ENCODE measurements at places on chromosomes 6 and 20.

DNA sequence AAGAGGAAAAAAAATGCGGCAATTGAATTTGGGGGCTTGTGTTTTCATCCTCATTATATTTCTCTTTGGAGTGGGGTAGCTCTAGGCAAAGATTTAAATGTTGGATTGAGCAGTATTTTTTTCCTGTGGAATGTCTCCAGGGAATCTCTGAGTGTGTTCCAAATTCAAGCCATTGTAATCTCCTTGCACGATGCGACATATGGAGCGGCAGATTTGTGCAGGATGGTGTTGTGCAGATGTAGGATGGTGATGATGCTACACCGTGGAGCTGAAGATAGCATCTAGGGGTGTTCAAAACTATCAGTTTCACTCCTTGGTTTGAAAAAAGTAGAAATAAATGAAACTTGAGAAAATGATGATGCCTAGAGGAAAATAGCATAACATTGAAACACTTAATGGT lies 777.5 kb upstream of the EPHA7 start:
- no peak for DNase-seq

DNA sequence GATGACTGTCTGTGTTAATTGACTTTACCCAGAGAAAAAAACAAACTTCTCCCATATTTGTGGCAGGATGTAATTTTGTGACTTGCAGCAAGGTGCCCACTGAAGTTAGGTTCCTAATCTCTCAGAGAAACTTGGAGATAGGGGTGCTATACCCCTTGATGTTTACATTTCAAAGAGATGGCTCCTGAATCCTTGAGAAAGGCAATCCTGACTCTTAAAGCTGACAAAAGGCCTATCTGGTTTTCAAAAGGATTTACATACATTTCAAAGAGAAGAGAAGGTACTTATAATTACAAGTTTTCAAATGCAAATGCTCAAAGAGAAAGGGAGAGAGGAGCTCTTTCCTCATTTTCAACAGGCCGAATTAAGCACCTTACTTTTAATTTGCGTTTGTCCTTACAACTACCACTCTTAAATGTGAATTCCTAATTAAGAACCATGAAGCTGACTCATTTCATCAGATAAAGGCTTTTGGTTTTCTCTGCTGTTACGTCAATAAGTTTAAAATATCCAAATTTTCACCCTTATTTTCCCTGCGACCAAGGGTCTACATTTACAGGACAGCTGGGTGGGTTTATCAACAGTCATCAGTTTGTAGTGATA lies 711.8 kb upstream of the MAP3K7 start:
- DNase-seq, result no peak

DNA sequence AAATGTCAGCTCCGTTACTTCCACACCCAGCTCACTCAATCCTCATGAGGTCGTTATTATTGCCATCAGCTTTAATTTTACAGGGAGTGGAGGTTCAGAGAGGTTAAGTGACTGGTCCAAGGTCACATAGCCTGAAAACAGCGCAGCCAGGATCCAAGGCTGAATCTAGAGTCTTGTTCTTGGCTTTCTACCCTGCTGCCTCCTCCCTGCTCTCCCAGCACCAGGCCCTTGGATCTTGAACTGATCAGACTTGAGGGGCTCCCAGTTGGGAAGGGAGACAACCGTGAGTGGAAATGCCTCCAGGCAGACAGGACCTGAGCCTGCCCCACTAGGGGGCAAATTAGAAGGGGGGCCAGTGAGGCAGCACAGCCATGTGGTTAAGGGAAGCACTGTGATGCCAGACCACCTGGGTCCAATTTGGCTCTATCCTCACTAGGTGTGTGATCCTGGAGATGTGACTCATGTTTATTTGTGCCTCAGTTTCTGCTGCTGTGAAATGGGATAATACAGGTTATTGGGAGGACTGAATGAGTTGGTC lies 135.6 kb upstream of the PTPN1 start:
- no peak for DNase-seq

GRCh38 chr6:13431059-13431656 lies 56.2 kb downstream of the GFOD1 start:
- DNase-seq, result no peak

DNA sequence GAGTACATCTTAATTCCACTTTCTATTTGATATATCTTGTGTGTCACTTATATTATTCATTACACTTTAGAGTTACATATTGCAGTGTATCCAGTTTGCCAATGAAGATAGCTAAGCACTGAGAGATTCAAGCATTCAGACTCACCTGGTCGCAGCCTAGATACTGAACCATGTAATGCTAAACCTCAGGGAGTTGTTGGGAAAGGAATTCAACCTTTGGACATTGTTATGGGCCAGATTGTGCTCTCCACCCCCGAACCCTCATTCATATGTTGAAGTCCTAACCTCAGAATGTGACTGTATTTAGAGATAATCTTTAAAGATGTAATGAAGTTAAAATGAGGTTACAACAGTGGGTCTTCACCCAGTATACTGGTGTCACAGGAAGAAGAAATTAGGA lies 13.8 kb upstream of the KIF16B start:
- DNase-seq, result no peak

GRCh38 chr6:16472349-16473069 lies 234.1 kb downstream of the GMPR start:
- no peak for DNase-seq

- DNase-seq, result no peak
Observed at GRCh38 chr6:140101367-140101766, 726.9 kb upstream of the CITED2 start.

DNA sequence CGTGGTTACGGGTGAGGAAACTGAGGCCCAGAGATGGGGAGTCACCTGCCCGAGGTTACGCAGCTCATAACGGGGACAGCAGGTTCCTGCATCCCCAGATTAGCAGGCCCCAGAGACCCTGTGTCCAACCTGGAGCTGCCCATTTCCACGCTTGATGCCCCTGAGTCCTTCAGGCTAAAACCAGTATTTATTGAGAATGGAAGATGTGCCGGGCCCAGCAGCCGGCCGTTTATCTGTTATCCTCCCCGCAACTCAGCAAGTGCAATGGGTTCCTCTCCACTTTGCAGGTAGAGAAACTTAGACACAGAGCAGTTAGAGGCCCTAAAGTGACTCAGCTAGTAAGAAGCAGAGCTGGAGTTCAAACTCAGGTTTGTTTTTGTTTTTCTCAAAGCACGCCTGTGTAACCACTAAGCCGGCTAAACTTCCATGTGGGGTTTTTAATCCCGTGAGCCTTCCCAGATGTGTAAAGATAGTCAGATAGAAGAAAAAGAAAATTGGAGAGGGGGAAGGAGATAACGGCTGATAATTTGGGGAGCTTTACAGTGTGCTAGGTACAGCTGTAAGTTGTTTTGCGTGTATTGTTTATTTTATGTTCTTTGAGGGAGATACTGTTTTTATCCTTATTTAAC lies 775 bp downstream of the PFDN4 start:
- no peak for DNase-seq

- DNase-seq, result no peak
Observed at GRCh38 chr20:55977690-55978459, 27.4 kb downstream of the CBLN4 start.

GRCh38 chr6:25436760-25437159 lies 157.6 kb downstream of the CARMIL1 start:
- no peak for DNase-seq

DNA sequence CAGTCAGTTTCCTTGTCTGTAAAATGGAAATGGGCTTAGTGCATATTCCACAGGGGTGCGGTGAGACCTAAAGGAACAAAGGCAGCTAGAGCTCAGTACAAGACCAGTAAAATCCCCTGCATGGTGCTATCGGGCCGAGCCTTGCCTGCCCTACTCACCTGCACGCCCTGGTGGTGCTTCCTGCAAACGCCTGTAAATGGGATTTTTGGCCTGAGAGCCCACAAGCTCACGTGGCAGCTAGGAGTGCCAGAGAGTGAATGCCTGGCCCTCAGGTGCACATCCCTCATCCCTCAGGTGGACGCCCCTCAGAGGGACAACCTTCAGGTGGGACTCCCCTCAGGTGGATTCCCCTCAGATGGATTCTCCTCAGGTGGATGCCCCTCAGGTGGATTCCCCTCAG lies 48.0 kb upstream of the VSX1 start:
- no peak for DNase-seq

DNA sequence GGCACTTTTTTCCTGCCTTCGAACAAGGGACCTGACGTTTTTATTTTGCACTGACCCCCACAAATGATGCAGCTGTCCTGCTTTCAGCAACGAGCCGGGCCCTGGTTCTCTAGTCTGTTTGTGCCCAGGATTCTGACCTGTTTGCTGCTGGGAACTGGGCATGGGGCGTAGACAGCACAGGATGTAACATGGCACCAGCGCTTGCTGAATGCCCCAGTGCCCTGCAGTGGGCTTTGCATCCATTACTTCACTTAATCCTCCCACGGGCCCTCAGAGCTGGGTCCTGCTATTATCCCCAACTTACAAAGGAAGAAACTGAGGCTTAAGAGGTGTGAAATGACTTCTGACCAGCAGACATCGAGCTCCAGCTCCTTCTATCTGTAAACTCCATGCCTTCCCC lies 80.4 kb upstream of the PMEPA1 start:
- no peak for DNase-seq

- DNase-seq, result no peak
Observed at GRCh38 chr6:14386668-14387067, 269.1 kb downstream of the CD83 start.

DNA sequence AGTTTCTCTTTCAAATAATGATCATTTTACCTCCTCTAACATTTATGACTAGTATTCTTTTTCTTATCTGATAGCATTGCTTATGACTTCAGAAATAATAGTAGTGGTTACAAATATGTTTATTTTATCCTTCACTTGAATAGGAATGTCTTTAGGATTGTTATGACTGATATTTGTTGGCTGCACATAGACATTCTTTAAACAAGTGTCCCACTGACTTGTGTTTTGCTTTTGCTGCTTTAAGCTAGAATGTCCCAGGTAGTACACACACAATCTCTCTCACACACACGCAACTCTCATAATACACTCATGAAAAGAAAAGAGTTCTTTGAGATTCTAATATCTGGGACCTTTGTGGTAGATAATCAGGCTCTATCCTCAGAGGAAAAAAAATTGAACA lies 21.6 kb downstream of the KIAA1586 start:
- no peak for DNase-seq

GRCh38 chr6:81634155-81634880 lies 118.2 kb downstream of the TENT5A start:
- DNase-seq, result no peak

- no peak for DNase-seq
Observed at GRCh38 chr6:160273196-160273595, 14.6 kb upstream of the SLC22A2 start.

GRCh38 chr20:11686195-11686594 lies 231.5 kb upstream of the BTBD3 start:
- DNase-seq, result no peak

DNA sequence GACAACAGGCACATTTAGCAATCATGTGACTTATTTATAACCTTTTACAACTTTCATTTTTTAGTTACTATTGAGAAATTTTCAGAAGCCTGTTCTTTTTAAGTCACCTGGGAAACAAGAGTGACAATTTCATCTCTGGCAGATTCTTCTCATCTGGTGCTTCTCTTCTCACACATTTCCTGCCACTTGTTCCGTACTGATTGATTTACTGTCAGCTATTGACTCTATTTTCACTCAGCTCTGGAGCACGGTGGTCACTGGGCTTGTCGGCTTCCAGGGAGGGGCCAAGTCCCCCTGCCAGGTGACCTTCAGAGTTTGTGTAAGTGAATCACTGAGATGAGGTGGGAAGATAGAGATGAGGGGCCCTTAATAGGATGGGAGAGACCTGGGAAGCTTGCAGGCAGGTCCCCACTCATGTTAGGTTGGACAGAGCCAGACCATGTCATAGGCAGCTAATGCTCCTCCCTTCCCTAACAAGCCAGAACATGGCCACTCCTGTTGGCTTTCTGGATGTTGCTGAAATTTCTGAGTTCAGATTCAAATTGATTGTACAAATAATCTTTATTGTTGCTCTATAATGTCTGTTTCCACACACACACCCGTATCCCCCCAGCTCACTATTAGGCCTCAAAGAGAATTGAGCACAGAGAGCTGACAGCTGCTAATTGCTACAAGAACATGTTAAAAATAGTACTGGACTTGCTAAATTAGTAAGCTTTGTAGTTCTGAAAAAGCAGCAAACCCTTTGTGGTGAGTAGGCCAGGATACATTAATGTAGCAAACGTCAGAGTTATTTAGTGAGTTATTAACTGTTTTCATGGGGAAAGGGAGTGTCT lies 13.3 kb downstream of the DUSP22 start:
- no peak for DNase-seq

DNA sequence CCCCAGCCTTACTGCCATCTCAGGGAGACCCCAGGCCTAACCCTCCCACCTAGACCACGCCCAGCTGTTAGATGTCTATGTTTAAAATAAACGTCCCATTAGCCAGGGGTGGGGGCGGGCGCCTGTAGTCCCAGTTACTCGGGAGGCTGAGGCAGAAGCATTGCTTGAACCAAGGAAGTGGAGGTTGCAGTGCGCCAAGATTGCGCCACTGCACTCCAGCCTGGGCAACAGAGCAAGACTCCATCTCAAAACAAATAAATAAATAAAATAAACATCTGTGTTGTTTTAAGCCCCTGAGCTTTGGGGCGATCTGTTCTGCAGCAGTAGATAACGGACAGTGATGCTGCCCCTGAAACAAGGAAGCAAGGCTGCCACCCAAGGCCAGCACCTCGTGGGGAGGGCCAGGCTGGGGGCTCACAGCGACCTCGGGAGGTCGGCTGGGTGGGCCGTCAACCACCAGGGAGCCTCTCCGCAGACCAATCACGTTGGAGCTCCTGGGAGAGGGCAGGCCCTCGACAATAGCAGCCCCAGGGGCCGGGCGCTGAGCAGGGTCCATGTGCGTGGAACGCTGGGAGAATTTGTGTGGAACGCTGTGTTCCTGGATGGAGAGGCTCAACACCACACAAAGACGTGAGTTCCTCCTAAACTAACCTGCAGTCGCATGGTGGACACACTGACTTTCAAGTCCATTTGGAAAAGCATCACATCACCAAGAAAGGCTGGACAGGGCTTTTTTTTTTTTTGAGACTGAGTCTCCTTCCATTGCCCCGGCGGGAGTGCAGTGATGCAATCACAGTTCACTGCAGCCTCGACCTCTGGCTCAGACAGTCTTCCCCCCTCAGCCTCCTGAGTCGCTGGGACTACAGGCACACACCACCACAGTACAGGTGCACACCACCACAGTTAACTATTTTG lies 1.0 kb upstream of the HELZ2 start:
- no peak for DNase-seq

DNA sequence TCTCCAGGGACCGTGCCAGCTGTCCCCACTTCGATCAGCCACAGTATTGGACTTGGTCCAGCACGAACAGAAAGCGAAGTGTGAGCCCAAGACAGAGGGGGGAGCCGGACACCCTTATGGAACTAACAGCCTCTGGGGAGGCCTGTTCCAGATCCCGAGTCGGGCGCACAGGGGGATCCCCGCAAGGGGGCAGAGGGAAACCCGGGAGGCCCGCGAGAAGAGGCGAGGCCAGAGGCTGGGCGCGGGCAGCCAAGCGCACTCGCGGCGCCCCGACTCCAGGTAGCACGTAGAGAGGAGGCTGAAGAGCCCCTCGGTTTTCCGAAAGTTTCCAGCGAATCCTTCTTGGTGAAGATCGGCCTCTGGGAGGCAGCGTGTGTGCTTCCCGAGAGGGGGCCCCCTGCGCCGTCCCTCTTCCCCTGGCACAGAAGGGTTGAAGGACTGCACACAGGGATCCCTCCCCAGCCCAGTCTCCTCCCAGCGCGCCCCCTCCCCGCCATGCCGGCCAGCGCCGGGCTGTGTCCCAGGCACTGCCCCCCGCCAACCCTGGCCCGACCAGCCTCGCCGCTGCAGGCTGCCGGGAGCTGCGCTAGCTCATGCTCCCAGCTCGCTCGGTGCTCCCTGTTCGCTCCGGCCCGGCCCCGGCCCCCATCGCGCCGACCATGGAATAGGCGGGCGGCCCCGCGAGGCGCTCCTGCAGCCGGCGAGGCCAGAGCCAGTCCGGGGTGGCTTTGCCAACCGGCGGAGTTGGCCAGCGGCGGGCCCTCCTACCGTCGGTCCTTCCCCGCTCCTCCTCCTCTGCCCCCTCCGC lies 577 bp upstream of the SLC24A3 start:
- DNase-seq, result no peak

Data from CD4-positive, alpha-beta T cell treated with Interleukin-4 for 1 hour (primary cell).